ENCODE measurements at places on chromosomes 5 and 9.

DNA sequence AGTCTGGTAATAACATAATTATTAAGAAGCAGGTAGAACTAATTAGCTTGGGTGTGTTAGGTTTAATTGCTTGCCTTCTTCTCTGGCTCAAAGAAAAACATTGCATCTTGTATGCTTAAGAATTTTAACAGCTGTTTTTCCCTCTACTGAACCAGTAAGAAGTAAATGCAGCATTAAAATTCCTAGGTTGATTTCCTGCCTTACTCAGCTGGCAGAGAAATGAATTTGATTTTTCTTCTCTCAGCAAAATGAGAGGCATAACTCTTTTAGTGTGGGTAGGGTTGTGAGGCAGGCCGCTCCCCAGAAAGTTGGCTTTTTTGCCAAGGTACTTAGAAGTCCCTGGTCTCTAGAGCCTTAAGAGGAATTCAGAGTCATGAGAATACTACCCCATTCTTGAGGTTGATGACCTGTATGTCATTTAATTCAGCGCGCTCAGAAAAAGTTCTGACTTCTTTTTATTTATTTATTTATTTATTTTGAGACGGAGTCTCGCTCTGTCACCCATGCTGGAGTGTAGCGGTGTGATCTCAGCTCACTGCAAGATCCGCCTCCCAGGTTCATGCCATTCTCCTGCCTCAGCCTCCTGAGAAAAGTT lies 302.6 kb downstream of the ARHGEF28 start:
- no peak for DNase-seq

DNA sequence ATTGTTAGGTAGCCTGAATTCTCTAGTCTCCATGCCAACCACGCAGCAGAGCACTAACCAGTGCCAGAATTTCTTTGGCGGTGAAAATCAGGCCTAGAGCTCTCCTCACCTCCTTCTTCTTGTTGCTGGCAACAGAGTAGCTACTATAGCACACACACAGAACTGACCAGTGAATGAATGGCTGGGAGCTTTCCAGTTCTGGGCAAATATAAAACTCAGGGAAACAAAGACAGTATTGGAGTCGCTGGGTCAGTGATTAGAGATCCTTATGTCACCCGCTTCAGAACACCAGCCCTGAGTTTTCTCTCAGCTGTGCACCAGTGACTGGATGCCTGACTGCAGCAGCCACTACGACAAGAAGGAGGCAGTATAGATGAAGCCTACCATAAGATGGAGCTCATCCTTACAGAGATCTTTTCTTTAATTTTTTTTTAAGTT lies 26.9 kb upstream of the FEM1C start:
- no peak for DNase-seq

GRCh38 chr9:137470785-137471184 lies 11.7 kb upstream of the NSMF start:
- no peak for DNase-seq

DNA sequence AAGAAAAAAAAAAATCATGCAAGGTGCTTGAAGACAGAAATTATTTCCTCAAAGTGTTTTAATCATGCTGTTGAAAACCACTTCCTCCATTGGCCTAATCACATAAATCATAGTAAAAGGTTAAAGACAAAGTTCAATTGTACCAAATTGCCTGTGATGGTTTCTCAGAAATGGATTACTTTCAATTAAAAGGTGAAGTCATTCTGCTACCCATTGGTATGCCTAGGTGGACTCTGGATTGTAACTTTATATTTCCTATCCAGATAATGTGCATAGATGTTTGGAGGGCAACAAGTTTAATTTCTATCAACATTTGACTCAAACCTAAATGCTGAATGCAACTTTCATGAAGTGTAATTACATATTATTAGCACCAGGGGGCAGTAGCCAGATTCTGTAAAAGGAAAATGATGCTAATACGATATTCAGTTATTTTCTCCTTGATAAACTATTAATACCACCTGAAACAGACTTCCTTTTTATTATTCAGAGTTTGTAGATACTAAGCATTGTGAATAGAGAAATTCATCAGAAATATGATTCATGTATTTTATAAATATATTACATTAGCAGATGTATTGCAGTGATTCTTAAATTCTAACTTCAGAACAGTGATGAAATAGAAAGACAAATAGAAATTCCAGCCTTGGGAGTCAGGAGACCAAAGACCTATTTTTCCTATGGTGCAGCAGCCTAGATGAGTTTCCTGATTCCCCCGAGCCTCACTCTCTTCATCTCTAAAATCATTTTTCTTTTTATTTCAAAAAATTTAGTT lies 148.2 kb downstream of the CAAP1 start:
- DNase-seq: no peak

DNA sequence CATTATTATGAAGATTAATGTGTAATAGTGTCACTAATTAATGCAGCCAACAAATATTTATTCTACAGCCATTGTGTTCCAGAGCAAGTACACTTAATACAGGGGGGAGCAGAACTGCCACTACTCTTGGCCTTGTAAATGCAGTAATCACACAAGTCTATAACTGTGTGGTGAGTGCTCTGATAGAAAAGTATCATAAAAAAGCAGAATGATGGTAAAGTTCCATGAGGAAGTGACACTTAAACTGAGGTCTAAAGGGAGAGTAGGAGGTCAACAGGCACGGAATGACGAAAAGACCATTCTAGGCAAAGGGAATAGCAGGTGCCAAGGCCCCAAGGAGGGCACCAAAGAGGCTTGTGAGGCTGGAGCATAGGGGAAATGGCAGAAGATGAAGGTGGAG lies 142.9 kb downstream of the OSTF1 start:
- no peak for DNase-seq

- no peak for DNase-seq
Observed at GRCh38 chr5:150918613-150919012, 13.8 kb upstream of the ZNF300 start.

GRCh38 chr9:83959061-83959460 lies 21.0 kb downstream of the HNRNPK start:
- no peak for DNase-seq

GRCh38 chr5:146889169-146889568 lies 10.6 kb upstream of the PPP2R2B start:
- no peak for DNase-seq

DNA sequence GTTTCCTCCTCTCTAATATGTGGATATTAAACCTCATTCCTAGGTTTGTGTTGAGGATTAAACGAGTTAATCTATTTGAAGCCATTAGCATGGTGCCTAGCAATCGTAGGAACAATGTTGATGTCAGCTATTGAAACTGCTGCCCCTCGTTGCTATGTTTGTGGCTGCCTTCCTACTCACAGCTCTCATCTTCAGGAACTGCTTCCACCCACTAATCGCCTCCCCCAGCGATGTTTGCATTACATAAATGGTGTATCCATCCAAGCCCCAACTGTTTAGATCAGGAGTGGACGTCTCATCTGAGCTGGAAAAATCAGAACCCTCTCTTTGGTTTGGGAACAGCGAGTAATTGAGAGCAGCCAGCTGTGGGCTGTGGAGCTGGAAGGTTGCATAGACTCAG lies 416.6 kb downstream of the ARHGEF28 start:
- no peak for DNase-seq

DNA sequence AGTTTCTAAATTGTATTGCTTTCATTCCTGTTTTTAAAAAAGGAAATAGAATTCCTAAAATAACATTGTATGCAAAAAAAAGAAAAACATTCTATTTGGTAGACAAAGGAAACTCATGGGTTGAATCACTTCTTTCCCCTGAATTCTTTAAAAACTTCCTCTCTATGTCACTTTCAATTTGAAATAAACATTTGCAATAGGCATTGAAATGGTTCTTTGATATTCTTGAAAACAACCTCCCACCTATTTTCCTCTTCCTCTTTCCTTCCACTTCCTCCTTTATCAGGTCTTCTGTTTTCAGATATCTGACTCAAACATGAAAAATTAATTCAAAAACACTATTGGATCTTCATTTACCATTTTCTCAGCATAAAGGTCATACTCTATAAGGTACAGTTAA lies 442.0 kb upstream of the MEF2C start:
- DNase-seq: no peak

DNA sequence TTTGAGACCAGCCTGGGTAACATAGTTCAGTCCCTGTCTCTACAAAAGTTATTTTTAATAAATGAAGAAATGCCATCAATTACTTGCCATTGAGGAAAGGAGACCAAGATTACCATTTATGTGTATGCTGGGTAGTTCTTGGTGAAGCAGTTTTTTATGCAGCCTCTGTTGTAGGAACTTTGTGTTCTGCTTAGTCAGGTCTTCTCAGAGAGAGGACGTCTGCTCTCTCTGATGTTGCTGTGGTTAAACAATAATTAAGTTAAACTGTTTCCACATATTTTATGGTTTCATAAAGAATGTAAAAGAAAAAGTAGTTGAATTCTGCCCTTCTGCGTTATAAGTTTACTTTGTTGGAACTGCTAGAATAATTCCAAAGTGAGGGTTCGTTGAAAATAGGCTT lies 210.5 kb downstream of the KDM4C start:
- DNase-seq: no peak

- DNase-seq: no peak
Observed at GRCh38 chr5:101687349-101687985, 608.6 kb downstream of the SLCO4C1 start.

GRCh38 chr9:72305102-72305546 lies 59.9 kb downstream of the ZFAND5 start:
- DNase-seq: peak; percentile 20

GRCh38 chr9:115837618-115838017 lies 316.0 kb upstream of the PAPPA start:
- no peak for DNase-seq

- no peak for DNase-seq
Observed at GRCh38 chr5:154352960-154353548, 92.7 kb upstream of the SAP30L start.

DNA sequence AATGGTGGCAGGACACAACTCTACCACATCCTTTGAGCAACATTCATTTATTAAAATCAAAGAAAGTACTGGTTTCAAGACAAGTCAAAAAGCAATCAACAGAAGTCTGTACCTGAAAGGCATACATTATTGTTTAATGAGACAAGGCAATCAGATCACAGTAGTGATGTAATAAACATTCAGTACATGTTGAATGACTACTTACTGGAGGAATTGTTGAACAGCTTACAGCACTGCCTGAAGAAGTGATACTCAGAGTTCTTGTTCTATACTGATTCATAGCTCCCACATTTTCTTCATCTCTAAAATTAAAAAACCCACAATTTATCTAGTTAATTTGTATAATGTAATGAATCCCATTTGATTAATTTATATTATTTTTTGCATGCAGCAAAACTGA lies 18.2 kb downstream of the RIOK2 start:
- DNase-seq: no peak

DNA sequence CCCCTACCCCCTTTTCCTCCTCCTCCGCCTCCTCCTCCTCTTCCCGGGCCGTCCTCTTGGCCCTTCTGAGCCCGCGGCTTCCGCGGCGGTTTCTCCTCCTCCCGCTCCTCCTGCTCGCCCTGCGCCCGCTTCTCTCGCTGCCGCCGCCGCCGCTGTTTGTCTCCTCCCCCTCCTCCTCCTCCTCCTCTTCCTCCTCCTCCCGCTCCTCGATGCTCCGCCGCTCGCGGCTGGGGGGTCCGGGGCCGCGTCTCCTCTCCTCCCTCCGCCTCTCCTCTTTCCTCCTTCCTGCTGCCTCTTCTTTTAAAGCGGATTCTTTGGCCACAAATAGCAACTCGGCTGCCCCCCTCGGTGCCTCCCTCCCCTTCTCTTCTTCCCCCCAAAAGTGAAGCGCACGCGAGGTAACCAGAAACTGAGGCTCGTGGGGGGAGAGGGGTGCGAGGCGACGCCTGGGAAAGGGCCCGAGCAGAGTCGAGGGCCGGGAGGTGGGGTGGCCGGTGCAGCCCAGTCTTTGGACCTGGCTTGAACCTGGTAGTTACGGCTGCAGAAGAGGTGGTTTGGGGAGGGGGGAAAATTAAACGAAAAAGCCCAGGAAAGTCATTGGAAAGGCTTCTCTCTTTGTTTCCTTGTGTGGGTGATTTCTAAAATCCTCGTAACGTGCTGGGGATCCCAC lies 1058.5 kb upstream of the DMAC1 start:
- DNase-seq: no peak

DNA sequence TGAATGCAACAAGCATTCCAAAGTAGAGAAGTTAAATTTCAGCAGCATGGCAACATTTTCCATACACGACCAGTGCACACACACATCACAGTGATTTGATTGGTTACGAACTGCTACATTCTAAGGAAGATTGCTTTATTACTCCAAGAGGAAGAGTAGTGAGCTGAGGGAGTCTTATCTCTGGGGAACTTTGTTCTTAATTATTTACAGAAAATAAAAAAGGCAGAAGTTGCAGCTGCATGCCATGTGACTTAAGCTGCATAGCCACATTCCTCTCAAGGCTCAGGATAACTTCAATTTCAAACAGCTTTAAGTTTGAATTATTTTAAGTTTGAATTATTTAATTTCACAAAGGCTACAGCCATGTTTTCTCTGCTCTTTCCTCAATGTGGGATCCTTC lies 71.6 kb upstream of the HSPB3 start:
- DNase-seq: no peak
